ENCODE measurements at places on chromosomes 7 and 10.
A peak's percentile ranks its signal among the peaks of the same experiment; 100 is the strongest.

DNA sequence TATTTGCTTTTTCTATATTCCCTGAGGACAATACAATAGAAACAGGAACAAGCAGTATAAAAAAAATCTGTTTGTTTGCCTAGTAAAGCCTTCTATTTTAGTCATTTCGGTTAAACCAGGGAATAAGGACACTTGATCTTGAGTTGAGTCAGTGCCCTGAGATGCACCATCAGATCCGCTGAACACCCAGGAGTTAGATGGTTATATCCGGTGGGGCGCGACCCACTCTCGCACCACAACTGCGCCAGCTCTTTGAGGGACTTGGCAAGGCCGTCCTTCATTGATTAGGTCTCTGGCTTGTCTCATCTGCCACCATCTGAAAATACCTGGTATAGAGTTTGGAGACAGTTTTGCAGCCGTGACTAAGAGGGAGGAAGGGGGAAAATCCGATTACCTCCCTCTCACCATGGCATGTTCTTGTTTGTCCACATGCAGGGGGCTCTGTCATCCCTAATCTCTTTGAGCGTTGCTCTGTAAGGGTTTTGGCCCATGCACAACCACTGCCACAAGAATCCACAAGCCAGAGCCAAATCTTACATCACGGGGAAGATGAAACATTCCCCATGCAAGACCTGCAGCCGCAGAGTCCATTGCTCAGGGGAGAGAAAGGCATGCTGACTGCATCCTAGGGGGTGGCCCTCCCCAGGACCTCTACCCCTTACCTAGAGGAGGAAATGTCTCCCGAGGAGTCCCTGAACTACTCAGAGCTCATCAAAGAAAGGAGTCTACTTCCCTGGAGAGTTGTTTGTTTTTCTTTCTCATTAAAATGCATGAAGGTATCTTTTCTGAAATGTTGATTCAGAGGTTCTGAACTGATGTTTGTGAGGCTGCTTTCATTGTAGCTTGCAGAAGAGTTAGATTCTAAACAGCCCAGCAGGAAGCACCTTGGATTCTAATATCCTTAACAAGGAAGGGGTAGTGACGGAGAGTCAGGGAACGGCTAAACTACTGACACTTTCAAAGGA lies 101.6 kb upstream of the FAM171A1 start:
- no peak for DNase-seq

DNA sequence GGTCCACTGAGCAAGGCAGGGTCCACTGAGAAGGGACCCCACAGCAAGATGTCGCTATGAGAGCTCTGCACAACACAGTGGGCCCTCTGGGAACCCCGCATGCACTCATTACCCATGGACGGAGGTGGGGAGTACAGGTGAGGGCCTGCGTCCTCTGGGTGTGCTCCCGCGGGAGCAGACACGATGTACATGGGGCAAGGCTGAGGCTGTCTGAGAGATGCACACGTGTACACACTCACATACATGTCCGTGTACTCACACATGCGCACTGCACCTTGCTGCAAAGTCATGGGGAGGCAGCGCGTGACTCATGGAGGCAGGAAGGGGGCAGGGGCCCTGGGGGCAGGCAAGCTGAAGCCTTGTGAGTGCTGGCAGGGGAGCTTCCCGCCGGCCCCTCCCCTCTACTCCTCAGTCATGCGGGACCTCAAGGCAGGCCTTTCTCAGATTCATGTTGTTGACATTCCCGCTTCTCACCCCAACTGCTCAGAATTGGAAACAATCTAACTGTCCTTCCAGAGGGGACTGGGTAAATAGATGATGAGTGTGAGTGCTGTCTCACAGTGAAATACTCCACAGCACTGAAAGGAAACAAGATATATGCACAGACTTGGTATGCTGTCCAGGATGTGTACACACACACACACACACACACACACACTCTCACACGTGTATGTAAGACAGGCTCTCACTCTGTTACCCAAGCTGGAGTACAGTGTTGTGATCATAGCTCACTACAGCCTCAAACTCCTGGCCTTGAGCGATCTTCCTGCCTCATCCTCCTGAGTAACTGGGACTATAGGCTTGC lies 40.0 kb downstream of the GOLGA7B start:
- DNase-seq, result no peak

DNA sequence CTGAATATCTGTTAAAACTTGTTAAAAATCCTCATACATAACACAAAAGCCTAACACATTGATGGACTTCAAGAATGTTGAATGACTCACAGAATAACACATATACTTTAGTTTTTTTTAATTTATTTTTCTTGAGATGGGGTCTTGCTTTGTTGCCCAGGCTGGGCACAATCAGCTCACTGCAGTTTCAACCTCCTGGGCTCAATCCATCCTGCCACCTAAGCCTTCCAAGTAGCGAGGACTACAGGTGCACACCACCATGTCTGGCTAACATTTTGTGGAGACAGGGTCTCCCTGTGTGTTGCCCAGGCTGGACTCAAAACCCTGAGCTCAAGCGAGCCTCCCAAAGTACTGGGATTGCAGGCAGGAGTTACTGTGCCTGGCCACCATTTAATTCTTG lies 28.1 kb downstream of the SUV39H2 start:
- DNase-seq, result no peak

DNA sequence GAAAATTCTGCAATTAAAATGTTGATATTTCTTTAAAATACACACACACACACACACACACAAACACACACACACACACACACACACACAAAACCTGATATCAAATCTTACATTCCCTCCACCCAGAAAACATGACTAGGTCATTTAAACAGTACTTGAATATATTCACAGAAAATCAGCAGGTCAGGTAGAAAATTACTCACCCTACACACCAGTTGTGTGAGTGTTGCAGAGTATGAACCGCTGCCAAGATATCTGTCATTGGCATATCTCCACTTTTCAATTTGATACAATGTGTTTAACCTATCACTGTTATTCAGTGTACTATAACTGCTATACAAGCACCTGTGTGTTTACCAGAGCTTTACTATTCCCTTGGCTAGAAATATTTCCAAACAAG lies 283.6 kb upstream of the LRRTM3 start:
- no peak for DNase-seq

DNA sequence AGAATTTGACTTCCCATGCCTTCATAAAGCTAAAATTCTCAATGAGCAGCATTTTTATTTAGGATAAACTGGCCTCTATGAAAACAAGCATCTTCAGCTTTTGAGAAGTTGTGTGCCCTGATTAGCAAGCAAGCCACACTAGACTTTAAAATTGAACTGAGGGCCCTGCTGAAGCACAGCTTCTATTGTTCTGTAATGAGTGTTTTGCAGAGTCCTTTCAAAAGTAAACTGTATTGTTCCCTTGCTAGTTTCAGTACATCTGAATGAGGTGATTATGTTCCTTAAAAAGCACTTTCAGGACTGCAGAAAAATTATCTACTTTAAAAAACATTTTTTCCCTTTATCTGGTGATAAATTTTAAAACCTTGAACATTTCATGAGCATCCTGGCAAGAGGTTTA lies 113.3 kb upstream of the PRPS1L1 start:
- no peak for DNase-seq

GRCh38 chr7:5218564-5219360 lies 28.7 kb downstream of the WIPI2 start:
- DNase-seq, result no peak

DNA sequence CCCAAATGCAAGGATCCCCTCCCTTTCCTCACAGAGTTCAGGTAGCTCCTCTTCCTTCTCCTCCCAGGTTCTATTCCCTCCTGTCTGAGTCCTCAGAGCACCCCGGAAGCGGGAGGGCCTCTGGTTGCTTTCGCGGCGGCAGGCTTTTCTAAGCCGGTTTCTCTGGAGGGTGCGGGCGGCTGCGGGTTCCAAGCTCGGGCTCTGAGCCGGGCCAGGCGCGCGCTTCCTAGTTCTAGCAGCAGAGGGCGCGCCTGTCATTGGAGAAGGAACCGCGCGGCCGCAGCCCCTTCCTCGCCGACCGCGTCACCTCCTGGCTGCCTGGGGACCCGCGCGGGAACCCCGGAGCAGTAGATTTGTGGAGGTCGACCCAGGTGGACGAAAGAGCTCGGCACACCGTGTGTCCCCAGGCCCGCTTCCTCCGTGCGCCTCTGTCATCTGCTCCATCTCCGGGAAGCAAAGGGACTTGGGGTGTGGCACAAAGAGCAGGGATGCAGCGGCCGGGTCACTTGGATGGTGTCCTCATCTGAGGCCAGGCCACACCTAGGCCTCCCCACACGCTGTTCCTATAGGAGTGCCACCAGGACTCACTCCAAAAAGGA lies 389.0 kb upstream of the PODXL start:
- peak; percentile 51 for DNase-seq

DNA sequence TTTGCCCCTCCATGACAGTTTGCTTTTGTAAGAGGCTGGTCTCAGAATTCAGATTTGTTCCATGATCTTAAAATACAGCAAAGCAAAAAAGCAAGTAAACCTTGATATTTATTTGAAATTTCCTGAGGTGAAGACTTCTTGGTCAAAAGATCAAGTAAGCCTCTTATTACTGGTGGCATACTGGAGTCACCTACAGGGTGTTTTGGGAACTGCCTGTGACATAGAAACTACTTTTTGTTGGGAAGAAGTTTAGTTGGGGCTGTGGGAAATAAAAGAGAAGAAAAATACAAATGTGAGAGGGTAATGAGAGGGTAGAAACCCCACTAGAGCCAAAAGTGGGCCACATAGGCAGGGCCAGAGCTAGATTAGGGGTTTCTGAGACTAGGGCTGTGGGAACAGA lies 217.9 kb downstream of the OTUD1 start:
- DNase-seq, result no peak

- DNase-seq, result no peak
Measured at GRCh38 chr10:132960071-132960472, 17.7 kb upstream of the CFAP46 start.

GRCh38 chr10:45354261-45354660 lies 19.8 kb upstream of the ALOX5 start:
- no peak for DNase-seq

- no peak for DNase-seq
Measured at GRCh38 chr10:106557951-106558733, 606.4 kb downstream of the SORCS1 start.

GRCh38 chr7:70014472-70015177 lies 416.4 kb downstream of the AUTS2 start:
- DNase-seq, result no peak

- DNase-seq, result no peak
Measured at GRCh38 chr10:88901206-88901983, 21.4 kb downstream of the STAMBPL1 start.

- DNase-seq, result no peak
Measured at GRCh38 chr7:30687604-30688003, 5.3 kb upstream of the CRHR2 start.

- DNase-seq, result peak; percentile 22
Measured at GRCh38 chr10:21524526-21525366, 736 bp downstream of the SKIDA1 start.

GRCh38 chr10:47329855-47330254 lies 7.6 kb downstream of the GDF2 start:
- DNase-seq, result no peak

DNA sequence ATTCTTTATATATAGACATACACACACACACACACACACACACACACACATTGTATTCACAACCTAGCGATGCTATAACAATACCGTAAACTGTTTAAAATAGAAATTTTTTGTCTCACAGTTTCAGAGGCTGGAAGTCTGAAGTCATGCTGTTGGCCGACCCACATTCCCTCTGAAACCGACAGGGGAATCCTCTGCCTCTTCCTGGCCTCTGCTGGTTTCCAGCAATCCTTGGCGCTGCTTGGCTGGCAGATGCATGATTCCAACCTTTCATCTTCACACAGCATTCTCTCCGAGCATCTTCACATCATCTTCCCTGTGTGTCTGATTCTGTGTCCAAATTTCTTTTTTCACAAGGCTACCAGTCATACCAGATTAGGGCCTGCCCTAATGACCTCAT lies 94.8 kb downstream of the CCDC71L start:
- DNase-seq, result no peak

DNA sequence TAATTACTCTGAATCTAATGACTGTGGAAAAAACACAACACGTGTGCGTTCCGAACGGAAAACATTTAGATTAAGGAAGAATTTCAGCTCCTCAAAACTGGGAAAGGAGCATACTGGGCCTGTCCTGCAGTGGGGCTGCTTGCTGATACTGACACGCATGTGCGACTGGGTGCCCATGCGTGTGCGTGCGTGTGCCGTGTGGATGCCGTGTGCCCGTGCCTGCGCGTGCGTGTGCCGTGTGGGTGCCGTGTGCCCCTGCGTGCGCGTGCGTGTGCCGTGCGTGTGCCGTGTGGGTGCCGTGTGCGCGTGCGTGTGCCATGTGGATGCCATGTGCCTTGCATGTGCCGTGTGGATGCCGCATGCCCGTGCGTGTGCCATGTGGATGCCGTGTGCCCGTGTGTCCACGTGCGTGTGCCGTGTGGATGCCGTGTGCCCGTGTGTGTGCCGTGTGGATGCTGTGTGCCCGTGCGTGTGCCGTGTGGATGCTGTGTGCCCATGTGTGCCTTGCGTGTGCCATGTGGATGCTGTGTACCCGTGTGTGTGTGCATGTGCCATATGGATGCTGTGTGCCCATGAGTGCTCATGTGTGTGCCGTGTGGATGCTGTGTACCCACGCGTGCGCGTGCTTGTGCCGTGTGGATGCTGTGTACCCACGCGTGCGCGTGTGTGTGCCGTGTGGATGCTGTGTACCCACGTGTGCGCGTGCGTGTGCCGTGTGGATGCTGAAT lies 28.2 kb downstream of the PWWP2B start:
- DNase-seq, result no peak

DNA sequence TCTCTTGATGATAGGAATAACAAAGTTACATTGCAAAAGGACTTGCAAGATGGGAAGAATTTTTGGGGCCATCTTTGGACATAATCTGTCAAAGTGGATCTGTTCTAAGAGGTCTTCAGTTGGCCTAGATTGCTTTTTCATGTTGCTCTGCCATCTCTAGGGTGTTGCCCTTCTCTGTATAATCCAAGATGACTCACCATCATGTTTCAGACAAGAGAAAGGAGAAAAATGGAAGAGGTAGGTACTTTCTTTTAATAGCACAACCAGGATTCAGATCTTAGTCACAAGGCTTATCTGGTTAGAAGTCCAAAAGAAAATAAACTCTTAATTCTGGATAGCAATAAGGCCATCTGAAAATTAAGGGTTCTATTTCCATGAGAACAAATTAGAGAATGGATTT lies 38.7 kb upstream of the FOXP2 start:
- DNase-seq, result no peak
